ENCODE measurements at places on chromosomes 6 and 20.

DNA sequence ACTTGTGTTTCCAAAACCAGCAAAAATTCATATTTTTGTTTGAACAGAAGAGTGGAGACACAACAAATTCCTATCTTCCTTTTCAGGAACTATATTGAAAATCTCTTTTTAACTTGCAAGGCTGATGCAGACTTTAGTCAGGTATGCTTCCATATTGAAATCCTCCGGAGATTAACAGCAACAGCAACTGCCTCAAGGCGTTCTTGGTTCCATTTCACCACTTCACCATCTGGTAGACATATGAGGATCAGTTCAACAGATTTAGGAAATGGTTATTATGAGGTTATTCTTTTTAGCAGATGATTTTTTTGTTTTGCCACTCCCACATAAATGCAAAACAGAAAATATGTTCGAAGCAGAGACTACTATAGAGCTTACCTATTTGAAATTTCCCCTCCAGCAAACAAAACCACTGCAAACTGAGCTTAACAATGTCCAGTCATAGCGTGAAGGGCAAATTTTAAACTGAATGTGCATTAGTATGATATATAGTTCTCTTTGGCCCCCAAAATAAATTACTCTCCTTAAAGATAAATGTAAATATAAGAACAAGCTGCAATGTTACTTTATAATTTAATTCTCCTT lies 520.5 kb upstream of the ADGRB3 start:
- DNase-seq, result no peak

GRCh38 chr20:21134883-21135493 lies 9.1 kb downstream of the KIZ start:
- DNase-seq, result no peak

DNA sequence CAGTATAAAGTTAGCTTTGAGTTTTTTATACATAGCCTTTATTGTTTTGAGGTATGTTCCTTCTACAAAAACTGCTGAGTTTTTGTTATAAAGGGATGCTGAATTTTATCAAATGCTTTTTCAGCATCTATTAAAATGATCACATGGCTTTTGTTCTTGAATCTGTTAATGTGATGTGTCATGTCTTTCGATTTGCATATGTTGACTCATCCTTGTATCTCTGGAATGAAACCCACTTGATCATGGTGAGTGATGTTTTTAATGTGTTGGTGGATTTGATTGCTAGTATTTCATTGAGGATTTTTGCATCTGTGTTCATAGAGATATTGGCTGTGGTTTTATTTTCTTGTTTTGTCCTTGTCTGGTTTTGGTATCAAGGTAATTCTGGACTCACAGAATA lies 24.7 kb upstream of the BLCAP start:
- no peak for DNase-seq

GRCh38 chr20:48483334-48484066 lies 344.3 kb downstream of the PREX1 start:
- no peak for DNase-seq

- no peak for DNase-seq
Measured at GRCh38 chr6:109449795-109450673, 5.5 kb downstream of the MICAL1 start.

DNA sequence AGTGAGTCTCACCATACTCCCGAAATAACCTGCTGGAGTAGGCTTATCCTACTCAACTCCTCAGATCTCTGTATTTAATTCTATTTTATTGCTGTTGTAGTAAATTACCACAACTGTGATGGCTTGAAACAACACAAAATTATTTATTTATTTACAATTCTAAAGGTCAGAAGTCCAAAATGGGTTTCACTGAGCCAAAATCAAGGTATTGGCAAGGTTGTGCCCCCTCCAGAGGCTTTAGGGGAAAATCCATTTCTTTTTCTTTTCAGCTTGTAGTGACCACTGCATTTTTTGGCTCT lies 869 bp upstream of the SLC17A2 start:
- DNase-seq, result no peak

- no peak for DNase-seq
Measured at GRCh38 chr20:31691646-31692275, 30.9 kb downstream of the BCL2L1 start.

DNA sequence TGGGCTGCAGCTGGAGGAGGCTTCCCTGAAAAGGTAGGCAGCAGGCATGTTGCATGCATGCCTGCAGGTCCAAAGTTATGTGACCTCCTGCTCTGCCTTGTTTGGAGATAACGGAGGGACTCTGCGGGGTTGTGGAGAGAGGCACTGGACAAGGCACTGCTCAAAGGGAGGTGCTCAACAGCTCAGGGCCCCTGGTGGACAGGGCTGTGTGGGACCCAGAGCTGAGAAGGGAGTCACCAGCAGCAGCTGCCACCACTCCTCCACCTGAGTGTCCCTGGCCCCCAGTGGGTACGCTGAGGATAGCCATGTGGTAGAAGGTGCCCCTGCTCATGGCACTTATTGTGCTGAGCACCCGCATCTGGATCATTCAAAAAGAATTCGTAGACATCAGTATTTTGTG lies 15.5 kb upstream of the CST8 start:
- DNase-seq, result no peak

DNA sequence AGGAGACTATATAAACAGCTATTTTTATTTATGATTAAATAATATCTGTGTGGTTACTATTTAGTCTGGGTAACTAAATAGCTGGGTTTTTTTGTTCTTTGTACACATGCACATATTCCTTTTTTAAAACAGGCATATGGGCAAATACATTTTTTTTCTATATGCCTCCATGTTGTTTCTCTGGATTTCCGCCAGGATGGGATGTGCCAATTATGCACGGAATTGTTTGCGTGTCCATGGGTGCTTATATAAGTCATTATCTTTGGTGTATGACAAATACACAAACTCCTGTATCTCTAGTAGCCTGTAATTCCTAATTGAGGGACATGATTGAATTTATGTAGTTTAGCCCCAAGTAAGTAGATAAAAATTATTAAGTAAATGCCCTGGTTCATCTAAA lies 226.9 kb downstream of the BCKDHB start:
- peak; percentile 60 for DNase-seq

DNA sequence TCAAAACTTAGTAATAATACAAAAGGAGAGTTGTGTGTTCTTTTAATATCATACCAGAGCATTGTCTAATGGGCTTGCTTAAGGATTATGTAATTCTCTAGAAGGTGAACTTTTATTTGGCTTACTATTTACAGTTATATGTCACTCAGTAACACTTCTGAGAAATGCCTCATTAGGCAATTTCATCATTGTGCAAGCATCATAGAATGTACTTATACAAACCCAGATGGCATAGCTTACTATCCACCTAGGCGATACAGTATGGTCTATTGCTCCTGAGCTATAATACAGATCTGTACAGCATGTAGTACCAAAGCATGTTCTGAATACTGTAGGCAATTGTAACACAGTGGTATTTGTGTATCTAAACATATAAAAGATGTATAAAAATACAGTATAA lies 340.1 kb downstream of the PHF3 start:
- DNase-seq, result no peak

DNA sequence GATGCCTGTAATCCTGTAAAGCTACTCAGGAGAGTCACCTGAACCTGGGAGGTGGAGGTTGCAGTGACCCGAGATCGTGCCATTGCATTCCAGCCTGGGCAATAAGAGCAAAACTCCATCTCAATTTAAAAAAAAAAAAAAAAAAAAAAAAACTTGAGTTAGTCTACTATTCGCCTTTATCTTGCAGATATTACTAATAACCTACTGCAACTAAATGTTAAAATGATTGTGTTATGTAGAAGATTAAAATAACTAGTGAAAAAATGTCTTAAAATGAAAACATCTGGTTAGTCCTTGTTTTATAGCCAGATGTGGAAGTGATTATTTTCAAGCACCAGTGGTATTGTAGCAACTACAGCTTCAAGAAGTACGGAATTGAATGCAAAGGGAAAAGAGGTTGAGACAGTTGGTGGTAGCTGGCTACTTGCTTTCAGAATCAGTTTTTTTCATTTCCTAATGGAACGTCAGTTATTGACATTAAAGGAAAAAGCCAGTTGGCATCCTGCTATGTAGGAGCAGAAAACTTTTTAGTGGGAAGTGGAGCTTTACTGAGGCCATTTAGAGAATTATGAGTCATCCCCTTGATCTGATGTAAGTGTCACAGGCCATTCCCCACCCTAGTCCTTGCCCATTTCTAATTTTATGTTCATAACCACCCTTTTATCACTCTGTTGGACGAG lies 43.8 kb upstream of the DYNLRB1 start:
- no peak for DNase-seq

- no peak for DNase-seq
Measured at GRCh38 chr6:41656002-41656691, 17.9 kb downstream of the MDFI start.

DNA sequence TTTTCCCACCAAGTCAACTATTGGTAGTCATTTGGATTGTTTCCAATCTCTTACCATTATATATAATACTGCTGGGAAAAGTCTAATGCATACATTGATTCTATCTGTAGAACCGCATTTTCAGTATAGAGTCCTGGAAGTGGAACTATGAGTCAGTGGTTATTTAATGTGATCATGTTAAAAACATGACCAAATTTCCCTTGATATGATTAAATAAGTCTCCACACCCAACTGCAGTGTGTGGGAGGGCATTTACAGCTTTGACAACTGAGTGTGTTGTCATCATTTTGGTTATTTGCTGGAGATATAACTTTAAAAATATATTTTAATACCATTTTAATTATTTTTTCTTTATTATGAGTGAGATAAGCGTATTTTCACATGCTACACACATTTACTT lies 1027.6 kb downstream of the EYS start:
- no peak for DNase-seq

DNA sequence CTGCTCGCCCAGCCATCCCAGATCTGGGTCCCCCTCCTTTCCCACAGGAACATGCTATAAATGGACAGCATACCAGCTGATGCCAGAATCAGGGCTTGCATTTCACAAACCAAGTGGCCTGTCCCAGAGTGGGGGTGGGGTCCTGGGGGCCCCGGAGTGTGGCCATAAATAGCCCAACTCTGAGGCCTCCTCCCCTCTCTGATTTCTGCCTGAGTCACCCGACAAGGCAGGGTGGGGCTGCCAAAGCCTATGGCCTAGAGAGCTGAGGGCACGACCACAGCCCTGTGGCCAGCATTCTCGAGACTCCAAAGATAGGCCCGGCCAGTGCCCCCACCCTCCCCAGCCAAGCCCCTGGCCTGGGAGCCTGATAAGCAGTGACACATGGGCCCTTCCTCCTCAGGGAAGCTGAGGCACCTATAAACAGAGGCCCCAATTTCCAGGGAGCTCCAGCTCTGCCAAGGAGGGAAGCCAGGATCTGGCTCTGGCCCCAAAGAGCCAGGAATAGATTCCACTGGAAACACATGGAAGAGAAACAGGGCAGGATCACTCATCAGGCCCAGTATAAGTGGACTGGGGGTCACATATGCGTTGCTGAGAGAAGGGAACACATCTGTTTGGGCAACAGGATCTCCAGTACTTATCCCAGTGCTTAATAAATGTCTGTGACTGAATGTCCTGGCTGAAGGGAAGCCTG lies 20.3 kb downstream of the SNTA1 start:
- DNase-seq, result no peak

DNA sequence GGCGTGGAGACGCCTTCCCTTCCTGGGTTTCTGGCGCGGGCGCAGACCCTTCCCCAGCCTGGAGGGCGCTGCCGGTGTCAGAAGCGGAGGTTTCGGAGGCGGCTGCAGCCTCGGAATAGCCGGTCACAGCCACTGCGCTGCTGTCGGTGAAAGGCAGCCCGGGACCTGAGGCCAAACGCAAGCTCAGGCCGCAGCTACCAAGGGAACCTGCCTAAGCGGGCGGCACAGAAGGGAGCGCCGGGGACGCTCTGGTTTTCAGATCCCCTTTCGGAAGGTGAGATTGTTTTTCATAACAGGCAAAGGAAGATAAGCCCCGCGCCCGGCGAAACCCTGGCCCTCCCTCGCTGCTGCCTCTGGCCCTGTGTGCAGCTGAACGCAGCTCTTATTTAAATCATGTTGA lies 116.5 kb downstream of the FAM120B start:
- no peak for DNase-seq

DNA sequence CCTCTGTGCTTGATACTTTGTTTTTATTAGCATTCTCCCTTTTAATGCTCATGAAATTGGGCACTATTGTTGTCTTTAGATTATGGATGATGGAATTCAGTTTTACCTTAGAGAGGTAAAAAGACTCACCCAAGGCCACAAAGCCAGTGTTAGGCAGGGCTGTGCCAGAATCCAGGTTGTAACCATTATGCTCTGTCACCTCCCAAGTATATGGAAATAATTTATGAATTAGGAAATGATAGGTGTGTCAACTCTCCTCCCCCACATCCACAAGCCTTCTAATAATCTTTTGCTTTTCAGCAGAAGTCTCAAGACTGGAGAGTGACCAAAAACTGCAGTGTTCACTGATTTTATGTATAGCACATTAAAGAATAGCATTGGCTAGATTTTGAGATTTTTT lies 13.0 kb downstream of the DCBLD1 start:
- DNase-seq, result no peak

DNA sequence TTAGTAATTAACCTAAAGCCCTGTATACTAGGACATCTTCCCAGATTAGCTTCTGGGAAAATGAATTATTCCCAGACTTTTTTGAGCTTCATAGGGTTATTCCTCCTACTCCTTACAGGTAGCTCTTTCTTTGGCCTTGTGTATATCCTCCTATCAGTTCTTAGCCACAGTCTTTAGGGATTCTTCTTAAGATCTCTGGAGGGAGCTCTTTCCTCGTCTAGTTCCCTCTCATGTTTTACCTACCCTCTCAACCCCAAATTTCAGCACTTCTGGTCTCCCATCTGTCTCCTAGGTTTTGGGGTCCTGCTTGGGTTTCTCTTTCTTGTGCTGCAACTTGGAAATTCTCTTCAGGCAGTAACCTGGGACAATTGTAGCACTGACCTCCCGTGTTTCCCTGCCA lies 46.4 kb upstream of the SLC35B3 start:
- DNase-seq, result no peak

DNA sequence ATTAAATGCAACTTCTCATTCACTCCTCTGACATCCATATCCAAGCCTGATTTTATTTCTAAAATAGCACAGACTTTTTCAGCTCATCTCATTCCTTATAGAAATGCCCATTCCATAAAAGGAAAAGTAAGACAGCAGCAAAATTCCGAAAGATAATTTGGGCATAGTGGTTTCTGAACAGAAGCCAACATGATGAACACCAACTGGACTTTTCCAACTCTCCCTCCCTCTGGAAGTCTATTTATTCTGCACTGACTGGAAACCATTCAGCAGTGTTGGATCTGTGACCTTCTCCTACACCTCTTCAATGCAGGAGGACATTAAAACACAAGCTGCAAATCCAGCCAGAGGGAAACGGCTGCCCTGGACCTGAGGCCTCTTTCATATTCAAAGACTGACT lies 306.2 kb upstream of the NT5E start:
- no peak for DNase-seq

- DNase-seq, result no peak
Measured at GRCh38 chr20:57408131-57408530, 16.9 kb downstream of the RBM38 start.

Measured in NCI-H2081 treated with DMSO at 0.1 percent for 48 hours (cell line).